ENCODE measurements at places on chromosomes 2 and 18.

- no peak for DNase-seq
Measured at GRCh38 chr2:39732482-39732881, 46.6 kb downstream of the THUMPD2 start.

DNA sequence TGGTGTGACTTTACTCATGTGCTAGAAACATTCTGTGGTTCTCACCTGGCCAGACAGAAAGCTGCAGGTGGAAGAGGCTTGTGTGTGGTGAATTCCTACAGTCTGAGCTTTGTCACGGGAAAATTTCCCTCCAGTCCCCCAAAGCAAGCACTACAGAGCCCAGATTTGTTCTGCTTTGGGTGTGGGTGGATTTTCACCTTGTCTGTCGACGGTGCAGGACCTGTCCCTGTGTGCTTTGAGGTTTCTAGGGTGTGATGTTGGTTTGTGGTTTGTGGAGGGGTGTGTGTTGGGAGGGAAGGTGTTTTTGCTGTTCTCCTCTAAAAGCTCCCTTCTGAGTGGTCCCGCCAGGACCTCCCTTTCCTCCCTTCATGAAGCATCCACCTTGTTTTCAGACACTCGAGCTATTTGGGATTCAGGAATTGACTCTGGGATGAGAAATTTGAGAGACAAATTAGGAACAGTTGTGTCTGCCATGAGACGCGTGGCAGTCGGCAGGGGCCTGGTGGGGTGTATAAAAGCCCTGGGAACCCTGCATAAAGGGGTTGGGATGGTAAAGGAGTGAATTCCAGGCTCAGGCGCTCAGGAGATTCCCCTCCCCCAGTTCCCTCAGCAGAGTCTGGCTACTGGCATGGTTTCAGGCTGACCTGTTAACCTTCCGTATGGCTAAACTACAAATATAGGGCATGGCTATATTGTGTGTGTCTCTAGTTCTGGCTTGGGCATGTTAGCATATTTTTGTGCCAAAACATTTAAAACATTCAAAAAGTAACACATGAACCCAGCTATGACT, 65.5 kb downstream of the DGKD start:
- no peak for DNase-seq

- DNase-seq = peak; percentile 9
Measured at GRCh38 chr2:147937744-147938349, 82.7 kb downstream of the ORC4 start.

GRCh38 chr2:217289177-217289906, 429.5 kb upstream of the TNP1 start:
- no peak for DNase-seq

- no peak for DNase-seq
Measured at GRCh38 chr2:78532762-78533379, 492.6 kb upstream of the REG3G start.

DNA sequence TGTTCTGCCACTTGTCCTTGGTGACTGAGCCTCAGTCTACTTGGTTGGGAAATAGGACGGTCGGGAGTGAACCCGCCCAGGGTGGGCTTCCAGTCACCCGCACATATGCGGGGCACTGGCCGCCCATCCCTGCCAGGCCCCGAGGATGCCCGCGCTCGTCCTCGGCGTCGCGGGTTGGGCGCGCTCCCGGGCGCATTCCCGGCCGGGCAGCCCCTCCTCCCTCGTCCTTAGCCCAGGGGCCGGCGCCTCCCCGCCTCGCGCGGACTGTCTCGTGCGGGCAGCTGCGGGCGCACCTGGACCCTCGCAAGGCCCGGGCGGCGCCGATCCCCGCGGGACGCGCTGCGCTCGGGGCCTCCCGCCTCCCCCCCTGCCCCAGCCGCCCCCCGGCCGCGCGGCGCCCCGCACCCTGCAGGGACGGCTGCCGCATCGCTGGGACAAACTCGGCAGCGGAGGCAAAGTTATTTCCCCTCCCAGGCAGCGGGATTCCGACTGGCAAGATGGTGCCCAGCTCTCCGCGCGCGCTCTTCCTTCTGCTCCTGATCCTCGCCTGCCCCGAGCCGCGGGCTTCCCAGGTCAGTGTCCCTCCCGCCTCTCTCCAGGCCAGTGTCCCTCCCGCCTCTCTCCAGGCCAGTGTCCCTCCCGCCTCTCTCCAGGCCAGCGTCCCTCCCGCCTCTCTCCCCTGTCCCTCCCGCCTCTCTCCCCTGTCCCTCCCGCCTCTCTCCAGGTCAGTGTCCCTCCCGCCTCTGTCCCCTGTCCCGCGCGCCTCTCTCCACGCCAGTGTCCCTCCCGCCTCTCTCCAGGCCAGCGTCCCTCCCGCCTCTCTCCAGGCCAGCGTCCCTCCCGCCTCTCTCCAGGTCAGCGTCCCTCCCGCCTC, at the start of gene FBLN7:
Gene FBLN7, plus strand, starts transcription at position 227 of the 874 bp plus-strand sequence. Its CDS starts 271 bp downstream, at position 498.
- no peak for DNase-seq

- no peak for DNase-seq
Measured at GRCh38 chr2:160674146-160674750, 180.6 kb upstream of the RBMS1 start.

- no peak for DNase-seq
Measured at GRCh38 chr2:146131048-146131447, 1611.1 kb upstream of the ZEB2 start.

DNA sequence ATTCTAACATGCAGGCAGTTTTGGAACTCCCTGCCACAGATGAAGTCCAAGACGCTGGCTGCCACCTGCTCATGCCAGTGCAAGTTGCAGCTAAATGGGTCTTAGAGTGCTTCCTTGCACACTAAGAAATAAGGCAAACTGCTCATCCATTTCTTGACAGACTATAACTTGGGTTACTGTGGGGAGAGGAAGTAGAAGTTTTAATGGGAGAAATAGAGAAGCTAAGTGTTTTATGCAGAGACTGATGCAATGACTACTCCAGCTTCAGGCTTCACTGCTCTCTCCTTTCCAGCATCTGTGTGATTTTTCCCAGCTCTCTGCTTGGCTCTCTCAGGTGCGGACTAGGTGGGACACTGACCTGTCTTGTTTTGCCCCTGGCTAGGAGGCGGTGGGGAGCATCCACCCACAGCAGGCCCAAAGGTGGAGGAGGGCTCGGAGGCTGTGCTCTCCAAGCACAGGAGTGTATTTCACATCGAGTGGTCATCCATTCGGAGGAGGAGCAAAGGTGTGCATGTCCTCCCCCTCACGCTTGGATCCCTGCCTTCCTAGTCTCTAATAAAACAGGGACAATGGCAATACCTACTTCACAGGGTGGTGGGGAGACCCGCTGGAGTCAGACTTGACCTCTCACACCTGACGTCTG, 48.2 kb downstream of the SLC14A2 start:
- no peak for DNase-seq

DNA sequence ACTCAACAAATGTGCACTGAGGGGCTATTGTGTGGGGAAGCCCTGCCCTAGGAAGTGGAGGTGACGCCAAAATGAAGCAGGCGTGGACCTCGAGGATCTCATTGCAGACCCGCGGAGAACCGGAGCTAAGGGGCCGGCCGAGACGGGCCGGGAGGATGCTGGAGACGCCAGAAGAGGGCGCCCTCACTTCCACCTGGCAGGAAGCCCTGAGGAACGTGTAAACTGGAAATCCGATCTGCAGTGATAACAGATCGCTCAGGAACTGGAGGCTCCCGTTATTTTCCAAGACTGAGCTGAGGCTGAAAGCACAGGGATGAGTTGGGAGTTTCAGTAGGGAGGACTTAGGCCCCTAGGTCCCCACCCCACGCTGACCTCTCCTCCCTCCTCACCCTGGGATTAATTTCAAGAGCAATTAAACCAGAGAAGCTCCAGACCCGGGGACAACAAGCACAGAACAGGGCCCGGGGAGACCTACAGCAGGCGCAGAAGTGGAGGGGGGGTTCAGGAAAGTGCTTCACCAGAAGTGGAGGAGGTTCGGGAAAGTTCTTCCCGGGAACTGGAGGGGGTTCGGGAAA, 7.7 kb upstream of the COL6A3 start:
- DNase-seq = peak; percentile 78

GRCh38 chr18:58937071-58937886, 72.6 kb downstream of the ZNF532 start:
- DNase-seq = peak; percentile 4
